ENCODE measurements at places on chromosomes 5 and 9.
A peak's percentile ranks its signal among the peaks of the same experiment; 100 is the strongest.

- DNase-seq = peak; percentile 77
Observed at GRCh38 chr9:110626101-110626829, 42.3 kb upstream of the MUSK start.

DNA sequence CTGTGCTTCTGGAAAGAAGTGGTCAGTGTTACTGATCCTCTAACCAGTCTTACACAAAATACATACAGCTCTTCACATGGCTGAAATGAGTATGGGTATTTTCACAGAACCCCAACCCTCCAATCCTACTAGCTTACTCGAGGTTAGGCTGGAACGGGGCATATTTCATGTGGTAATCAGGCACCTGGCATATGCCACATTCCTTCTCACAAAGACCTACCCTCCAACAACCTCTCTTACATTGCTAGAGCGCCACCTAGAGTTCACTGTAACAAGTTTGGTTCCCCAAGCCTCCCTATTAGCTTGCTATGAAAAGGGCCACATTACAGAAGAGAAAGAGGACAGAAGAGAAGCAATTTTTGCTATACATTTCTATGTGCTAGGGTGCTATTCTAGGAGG lies 597.3 kb downstream of the PRELID2 start:
- peak; percentile 30 for DNase-seq

DNA sequence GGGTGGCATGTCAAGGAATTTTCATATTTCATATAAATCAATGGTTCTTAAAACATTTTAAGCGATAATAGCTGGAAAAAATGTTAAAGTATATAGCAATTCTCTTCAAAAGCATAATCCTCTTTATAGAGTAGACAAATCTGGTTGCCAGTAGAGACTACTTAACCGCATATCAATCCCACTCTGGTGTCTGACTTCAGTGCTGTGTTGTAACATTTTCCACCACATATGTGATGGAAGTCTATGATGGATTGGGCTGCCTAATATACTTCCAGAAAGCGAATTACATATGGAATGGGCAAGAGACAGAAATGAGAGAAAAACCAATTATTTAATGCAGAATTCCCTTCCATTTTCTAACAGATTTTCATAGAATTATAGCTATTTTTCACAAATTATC lies 54.3 kb downstream of the FBN2 start:
- no peak for DNase-seq

- DNase-seq = no peak
Observed at GRCh38 chr9:91305596-91306295, 56.0 kb downstream of the AUH start.

DNA sequence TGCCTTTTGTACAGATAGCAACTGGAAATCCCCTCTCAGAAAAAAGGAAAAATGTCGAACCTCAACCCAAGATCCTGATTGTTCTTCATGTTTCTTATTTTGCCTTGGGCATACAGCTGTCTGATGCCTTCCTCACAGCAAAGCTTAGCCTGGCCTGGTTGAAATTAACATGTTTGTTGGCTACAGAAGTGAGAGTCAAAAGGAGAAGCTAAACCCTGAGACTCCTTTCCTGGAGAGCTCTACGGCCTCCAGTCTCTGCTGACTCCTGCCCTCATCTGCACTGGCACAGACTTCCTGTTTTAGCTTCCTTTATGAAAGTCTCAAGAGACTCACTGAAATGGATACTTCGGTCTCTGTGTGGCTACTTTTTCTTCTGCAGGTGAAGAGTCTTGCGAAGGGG lies 186.7 kb downstream of the PARP8 start:
- no peak for DNase-seq

- no peak for DNase-seq
Observed at GRCh38 chr5:1304033-1304432, 9.2 kb upstream of the TERT start.

DNA sequence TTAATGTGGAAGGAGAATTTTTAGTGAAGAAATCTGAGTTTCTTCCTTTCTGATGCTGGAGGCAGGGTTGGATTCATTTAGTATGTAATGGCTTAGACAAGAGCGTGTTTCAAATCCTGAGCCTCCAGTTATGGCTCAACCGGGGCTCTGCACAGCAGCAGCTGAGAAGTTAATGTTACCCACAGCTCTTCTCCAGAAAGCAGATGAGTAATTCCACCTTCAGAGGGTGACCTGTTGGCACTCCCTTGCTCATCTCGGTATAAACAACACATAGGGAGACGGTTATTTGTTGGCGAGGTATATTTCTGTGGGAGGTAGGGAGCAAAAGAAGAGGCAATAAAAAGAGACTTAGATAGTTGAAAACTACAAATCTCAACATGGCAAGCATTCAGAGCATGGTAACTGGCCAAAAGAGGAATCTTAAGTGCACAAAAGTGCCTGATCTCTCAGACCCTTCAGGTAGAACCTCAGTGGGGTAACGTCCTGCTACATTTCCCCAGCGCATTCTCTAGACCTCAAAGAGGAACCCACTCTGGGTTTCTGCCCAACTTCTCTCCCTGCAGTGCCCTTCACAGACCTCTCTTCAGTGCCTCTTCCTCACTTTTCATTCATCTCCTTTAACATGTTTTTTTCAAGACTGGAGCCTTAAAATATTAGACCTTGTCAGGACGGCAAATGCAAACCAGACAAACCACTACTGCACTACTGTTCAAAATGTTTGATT lies 417.5 kb upstream of the ADAMTSL1 start:
- DNase-seq = no peak

DNA sequence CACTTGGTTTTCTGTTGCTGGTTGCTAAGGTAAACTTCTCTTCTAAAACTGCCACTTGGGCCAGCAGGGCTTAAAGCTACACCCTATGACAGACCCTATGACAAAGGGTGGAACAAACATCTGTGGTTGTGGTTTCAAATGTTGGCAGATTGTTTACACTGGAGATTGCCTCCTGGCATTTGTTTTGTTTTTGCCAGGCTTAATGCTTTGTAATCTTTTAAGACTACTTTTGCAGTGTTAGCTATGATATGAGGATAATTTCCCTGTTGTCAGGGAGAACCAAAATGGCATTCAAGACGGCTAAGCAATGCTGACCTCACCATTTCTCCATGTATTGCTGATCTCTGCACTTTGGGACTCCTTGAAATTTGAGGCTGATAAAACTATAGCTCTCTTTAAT lies 50.3 kb downstream of the MAMDC2 start:
- no peak for DNase-seq

- no peak for DNase-seq
Observed at GRCh38 chr5:1545126-1545804, 21.5 kb upstream of the LPCAT1 start.

DNA sequence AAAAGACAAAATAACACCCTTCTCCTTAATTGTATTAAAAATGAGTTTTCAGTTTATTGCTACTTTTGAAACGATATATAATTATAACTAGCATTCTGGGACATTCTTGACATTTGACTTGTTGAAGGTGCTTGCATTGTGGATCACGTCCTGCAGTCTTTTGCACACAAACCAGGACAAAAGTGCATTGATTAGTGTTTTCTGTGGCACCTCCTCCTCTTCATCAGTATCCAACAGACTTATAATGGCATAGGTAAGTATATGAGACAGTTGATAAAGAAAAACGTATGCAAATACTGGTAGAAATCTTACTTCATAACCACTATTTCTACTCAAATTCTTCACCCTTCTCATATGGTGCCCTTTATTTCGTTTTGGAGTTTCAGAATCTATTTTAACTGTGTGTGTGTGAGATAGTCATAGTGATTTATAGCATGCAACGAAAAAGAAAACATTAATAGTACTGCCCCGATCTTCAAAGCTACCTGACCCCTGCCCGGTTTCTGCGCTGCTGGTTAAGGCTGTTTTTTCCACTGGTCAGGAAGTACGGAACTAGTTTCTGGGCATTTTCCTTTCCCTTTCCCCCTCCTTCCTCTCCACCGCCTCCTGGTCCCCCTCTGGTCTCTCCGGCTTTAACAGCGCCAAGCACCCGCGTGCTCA lies 639 bp upstream of the RASA1 start:
- DNase-seq = no peak

DNA sequence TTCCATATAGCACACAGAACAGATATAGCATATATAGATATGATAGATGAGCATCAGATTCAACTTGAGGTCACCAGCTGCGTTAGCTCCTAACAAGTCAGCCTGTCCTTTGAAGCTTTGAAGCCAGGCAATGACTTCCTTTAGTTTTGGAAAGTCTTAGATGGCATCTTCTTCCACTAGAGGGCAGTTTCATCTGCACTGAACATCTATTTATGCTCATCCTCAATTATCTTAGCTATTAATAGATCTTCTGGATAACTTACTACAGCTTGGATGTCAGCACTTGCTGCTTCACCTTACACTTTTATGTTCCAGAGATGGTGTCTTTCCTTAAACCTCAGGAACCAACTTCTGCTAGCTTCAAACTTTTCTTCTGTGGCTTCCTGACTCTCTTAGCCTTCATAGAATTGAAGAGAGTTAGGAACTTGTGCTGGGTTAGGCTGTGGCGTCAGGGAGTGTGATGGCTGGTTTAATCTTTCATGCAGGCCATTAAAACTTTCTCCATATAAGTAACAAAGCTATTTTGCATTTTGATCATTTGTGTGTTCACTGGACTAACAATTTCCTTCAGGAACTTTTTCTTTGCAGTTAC lies 1401.4 kb downstream of the EFNA5 start:
- peak; percentile 51 for DNase-seq

GRCh38 chr5:169012450-169012849 lies 288.5 kb downstream of the SLIT3 start:
- DNase-seq = no peak

Data from fibroblast of skin of back (primary cell).